ENCODE measurements at places on chromosomes 3 and 15.

GRCh38 chr3:38548154-38548931 is 52.2 kb downstream of the EXOG start:
- DNase-seq: no peak

DNA sequence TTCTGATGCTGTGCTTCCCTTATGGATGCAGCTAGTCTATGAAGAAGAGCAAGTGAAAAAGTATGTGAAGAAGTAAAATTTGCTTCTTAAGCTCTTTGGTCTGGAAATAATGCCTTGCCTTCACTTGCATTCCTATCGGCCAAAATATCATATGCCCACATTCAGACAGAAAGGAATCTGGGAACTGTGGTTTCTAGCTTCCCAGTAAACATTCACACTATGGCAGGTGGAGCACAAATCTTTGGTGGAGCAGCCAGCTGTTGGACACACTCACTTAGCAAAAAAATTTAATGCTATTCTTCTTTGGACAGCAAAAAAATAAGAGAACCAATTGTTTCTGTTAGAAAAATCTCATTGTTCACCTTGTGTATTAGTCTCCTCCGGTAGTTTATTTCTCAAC is 12.3 kb upstream of the COL6A6 start:
- DNase-seq: no peak

- DNase-seq: no peak
These were observed 302.9 kb upstream of the LRRFIP2 start for GRCh38 chr3:37477275-37477674.

DNA sequence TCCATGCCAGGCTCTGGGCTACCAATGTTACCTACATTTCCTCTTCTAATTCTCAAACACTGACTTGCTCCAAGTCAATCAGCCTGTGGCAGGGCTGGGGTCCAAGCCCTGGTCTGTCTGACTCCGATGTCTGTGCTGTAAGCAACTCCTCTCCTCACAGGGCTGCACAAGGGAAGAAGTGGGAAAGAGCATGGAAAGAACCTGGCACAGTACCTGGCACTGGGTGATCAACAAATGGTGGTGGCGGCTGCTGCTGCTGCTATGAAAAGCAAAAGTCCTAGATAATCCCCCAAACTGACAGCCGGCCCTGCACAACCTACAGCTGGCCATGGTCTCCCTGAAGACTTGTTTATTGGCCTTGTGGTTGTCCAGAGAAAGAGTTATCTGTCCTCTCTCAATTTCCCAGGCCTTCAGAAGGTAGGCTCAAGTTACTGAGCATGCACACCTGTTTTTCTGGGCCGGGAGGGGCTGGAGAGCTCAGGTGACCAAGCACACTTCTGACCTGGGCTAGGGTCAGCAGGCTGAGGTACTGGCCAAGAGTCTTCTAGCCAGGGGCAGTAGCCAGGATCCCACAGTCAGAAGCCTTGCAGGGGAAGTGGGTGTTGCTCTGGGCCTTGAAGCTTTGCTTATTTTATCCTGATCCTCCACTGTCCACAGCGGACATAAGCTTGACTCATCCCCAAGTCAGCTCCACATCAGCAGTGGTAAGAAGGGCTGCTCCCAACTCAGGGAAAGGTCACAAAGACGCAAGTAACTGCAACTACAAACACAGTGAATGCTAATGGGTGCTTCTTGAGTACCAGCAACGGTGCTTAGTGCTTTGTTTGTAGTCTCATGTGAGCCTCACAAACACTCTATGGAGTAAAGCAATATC is 35.3 kb upstream of the KY start:
- DNase-seq: no peak

DNA sequence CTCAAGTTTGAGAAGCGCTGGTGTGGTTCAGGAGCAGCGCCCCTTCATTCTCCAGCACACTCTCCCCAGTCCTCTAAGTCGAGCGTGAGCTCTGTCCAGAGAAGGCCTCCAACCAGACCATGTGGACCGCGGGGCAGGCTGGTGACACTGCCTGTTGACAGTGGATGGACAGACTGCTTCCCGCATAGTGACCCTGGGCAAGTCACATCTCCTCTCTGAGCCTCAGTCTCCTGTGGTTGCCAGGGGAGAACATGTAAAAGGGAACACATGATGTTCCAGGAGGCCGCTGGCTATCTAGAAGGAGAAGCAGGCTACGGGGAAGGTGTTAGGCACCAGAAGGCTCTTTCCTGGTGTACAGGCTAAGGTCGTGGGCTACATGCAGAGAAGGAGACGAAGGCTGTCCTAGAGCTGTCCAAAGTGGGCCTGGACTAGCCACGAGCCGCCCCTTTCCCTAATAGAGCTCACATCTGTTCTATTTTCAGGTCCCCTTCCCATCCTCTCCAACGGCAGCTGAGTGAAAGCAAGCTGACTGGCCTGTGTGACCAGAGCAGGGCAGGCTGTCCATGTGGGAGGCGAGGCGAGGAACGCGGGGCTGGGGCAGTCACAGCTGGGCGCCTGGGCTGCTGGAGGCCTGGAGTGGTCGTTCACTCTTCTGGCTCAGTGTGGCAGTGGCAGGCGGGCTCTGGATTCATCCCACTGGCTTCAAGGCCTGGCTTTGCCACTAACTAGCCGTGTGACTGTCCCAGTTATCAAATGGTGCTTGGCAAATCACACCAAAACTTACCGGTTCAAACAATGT is 11.1 kb downstream of the ISG20 start:
- DNase-seq: no peak

GRCh38 chr3:191435981-191436380 is 25.0 kb upstream of the PYDC2 start:
- DNase-seq: no peak

DNA sequence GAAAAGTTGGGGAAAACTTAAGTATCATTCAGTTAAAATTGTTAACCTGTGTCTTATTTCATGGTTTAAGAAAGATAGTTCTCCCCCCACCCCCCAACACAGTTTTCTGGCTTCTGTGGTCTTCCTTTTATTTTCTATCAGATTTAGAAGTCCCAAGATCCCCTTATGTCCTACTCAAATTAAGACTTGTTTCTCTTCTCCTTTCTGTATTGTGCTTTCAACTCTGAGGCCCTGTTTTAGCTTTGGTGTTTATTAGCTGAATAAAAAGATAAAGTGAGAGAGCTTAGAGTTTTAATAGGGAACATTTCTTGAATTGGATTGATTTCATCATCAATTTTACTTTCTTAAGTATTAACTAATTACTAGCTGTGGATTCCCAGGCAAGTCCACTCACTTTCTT is 62.6 kb downstream of the AKAP13 start:
- no peak for DNase-seq

GRCh38 chr3:54366839-54367238 is 244.5 kb downstream of the CACNA2D3 start:
- DNase-seq: no peak

GRCh38 chr3:97820780-97821179 is 1.0 kb upstream of the CRYBG3 start:
- no peak for DNase-seq

DNA sequence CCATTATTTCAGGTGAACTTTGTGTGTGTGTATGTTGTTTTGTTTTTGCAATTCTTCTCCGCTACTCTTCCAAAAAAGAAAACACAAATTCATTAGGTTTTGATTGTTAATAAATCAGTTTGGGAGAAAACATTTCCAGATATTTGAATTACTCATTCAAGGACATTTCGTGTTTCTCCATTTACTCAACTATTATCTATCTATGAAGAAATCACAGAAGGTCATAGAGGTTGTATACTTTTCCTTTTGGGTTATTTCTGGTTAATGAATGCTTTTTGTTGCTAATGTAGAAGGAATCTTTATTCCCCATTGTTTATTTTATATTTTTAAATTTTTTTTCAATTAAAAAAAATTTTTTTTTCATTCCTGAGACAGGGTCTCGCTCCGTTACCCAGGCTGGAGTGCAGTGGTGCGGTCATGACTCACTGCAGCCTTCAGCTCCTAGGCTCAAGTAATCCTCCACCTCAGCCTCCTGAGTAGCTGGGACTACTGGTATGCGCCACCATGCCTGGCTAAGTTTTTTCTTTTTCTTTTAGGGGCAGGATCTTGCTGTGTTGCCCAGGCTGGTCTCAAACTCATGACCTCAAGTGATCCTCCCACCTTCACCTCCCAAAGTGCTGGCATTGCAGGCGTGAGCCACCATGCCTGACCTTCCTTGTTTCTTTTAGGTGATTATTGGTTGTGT is 28.4 kb downstream of the IGF1R start:
- DNase-seq: no peak

GRCh38 chr3:33044676-33045075 is 52.3 kb downstream of the GLB1 start:
- no peak for DNase-seq

DNA sequence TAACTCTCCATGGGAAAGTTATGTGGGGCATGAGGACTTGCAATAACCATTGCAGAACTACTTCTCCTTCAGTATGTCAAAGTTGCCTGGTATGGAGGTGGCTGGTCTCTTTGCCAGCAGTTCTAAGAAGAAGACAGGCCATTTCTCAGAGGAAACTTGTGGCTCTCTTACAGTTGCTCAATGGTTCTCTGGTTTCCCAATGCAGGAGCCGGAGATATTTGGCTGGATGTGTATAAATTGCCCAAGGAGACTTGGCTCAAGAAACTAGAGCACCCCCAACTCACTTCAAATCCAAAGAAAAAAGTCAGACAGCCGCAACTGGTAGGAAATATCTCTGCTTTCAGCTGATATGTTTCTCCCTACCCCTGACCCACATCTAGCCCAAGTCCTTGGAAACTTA is 24.2 kb downstream of the WDR93 start:
- no peak for DNase-seq

DNA sequence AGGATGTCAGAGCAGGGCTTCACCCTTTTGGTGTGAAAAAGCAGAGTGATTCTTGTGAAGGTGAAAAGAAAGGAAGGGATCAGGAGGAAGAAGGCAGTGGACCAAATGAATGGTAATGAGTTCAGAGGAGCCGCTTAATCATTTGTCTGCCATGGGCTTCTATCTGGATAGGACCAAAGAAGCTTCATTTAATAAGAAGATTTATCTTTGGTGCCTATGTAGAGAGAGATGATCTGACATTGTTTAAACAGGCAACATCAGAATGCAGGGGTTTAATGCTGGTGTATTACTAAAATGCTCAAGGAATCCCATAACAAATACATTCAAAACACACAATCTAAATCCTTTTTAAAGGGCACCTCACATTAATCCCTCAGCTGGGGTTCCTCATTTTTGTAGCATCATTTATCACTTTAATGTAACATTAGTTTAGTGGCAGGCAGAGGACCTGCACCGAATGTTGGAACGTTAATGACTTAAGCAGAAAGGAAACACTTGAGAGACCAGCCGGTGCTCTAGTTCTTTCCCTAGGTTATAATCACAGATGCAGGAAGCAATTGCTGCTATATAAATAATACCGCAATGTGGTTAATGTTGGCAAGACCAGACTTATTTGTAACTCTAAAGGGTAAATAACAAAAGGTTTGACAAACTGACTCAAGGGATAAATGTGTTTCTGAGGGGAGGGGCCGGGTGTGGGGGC is 27.9 kb upstream of the IL1RAP start:
- DNase-seq: no peak

DNA sequence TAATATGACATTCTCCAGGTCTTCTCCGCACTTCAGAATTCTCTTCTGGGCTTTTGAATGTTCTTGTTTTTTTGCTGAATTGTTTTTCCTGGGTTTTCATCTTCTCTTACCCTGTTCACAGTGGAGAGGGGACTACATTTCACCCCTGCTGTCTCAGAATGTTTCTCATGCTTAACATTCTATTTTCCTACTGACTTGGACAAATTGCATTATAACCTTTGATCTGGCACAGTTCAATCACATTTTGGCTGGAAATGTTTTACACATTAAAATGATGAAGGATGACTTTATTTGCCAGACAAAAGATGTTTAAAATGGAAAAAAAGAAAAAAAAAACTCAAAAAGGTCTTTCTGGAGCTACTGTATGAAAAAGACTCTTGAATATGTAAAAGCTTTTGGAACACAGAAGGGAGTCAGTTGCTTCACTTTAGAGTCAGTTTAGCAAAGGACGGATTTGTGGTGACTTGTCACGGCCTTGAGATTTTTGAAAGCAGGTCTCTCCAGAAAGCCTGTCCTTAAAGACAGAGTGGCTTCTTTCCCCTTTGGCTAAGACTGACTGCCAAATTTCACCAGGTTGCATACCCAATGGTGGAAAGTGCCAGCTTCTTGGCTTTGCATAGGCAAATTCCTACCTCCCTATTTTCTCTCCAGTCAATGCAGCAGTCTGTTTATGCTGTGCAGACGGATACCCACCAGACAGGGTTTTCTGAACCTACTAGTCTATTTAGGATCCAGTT is 401.0 kb upstream of the TBL1XR1 start:
- no peak for DNase-seq

GRCh38 chr3:150878996-150879575 is 26.2 kb downstream of the MINDY4B start:
- no peak for DNase-seq

DNA sequence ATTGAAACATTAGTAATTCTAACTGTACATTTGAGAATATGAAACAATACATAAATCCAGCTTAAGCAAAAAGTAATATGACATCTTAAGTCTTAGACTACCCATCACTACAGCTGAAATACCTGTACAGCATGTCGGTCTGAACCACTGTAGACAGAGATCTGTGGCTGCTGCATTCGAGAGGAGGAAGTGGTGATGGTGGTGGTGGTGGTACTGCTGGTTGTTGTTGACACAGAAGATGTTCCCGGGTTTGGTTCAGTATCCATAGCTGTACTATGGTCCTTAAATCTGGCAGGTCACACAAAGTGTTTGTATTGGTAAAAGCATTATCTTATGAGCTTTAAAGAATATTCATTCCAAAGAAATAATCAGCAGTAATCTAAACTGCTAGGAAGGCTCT is 2.9 kb downstream of the PHC3 start:
- DNase-seq: no peak

- no peak for DNase-seq
These were observed 120.0 kb upstream of the GADL1 start for GRCh38 chr3:31014317-31015040.

DNA sequence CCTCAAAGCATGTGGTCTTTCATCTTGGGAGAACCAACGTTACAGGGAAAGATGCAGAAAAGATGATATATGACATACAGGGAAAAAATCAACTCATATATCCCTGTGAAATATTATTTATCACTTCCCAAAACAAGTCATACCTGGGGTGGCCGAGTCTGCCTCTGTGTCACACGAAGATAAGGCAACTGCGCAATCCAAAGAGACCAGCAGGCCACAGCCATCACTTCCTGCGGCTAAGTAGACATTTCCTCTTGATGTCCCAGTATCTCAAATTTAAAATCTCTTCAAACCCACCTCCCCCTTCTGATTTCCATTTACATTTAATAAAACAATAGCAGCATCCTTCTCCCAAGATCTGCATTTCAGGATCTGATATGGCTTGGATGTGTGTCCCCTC is 71.5 kb downstream of the IGF2BP2 start:
- DNase-seq: no peak
